Stimulated activated CD8-positive, alpha-beta memory T cell treated with anti-CD3 and anti-CD28 coated beads, Interleukin-4, amount 100 ng/mL, for 24 hours (primary cell): ENCODE measurements at places on chromosomes 2 and 18.

DNA sequence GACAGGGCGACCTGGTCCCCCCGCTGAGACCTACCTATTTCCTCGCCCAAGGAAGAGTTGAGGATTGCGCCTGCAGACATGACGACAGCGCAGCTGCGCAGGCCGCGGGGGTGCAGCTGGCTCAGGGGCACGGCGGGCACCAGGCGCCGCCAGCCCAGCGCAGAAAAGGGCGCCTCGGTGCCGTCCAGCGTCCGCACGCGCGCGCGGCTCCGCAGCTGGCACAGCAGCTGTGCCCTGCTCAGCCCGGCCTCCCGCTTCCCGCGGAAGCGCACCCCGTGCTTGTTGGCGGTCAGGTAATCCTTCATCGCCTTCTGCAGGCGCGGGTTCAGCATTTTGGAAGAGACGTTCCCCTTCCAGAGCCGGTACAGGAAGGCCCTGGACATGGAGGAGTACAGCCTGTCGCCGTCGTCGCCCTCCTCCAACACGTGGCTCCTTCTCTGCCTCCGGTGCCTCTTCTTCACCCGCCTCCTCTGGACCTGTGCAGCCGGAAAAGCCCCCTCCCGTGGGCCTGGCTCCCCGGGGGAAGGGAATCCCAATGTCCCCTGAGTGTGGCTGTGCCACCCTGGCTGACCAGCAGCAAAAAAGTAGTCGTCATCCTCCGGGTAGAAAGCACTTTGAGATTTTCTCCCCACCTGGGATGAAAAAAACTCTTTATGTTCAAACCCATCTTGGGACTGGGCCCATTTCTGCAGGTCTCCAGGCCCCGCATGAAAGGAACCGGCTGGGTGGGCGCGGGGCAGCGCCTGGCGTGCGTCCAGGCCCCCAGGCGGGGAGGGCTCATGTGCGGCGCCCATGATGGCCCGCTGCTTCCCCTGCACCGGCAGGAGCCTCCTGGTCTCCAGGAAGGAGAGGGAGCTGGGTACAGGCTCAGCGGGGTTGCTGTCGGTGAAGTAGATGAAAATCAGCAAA lies 42.7 kb downstream of the ST6GAL2 start:
- DNase-seq: no peak

DNA sequence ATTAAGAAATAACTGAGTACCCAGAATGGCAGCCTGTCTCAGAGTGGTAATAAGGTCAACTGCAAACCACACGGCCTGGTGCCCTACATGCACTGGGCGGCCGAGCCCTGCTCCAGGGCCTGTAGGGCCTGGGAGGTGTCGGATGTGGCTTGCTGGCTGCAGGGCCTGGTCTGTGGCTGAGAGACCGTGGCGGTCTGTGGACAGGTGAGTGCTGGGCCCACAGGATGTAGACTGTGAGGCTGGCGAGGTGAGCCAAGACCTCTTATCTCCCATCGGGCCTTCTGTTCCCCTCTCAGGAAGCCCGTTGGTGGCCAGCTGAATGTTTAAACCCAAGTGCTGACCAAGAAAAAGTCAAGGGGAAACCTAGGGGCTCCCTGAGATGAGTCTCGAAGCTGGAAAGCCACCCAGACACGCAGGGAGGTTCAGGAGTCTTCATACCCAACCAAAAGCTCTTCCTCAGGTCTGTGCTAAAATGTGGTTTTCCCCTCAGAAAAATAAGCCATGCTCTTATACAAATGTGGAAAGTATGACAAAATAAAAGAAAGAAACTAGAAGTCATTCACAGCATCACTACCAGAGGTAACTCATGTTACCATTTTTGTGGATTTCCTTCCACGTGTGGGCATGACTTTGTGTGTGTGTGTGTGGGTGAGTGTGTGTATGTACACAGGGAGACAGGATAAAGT lies 47.7 kb upstream of the CTDP1 start:
- DNase-seq: no peak

GRCh38 chr2:198587741-198588140 lies 783.3 kb downstream of the PLCL1 start:
- no peak for DNase-seq

- DNase-seq: no peak
Measured at GRCh38 chr2:74777161-74777900, 56.6 kb upstream of the HK2 start.

GRCh38 chr2:196655761-196656160 lies 16.2 kb downstream of the CCDC150 start:
- DNase-seq: no peak

- DNase-seq: no peak
Measured at GRCh38 chr2:32258242-32258641, 6.4 kb downstream of the NLRC4 start.

GRCh38 chr2:127179766-127180165 lies 40.3 kb downstream of the CYP27C1 start:
- DNase-seq: no peak

- no peak for DNase-seq
Measured at GRCh38 chr2:6957910-6958615, 40.9 kb downstream of the RNF144A start.

GRCh38 chr2:171316755-171317337 lies 116.9 kb downstream of the METTL8 start:
- no peak for DNase-seq

DNA sequence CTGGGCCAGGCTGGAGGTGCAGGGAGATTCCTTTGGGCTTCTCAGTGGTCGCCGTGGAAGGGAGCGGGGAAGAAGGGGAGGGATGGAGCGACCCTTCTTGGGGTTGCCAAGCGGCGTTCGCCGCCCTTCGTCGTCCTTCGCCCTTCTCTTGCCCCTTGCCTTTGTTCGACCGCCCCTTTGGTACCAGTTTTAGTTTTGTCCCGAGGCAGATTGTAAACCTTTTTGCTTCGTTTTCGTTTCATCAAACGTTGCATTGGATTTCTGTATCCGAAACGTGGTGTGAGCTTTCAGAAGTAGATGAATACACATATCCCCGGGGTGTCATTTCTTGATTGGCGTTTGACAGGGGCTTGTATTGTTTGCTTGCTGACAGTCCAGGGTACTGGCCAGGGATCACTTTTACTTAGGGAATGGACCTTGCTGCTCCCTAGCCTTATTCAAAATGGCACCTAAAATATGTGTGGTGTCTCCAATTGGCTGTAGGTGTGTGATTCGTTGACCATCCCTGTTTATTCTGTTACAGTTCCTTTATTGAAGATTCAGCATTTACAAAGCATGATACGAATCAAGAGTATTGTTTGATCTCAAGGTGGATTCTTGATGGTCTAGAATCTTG lies 788 bp downstream of the USP14 start:
- no peak for DNase-seq

- no peak for DNase-seq
Measured at GRCh38 chr18:77062518-77063003, 70.0 kb downstream of the MBP start.

DNA sequence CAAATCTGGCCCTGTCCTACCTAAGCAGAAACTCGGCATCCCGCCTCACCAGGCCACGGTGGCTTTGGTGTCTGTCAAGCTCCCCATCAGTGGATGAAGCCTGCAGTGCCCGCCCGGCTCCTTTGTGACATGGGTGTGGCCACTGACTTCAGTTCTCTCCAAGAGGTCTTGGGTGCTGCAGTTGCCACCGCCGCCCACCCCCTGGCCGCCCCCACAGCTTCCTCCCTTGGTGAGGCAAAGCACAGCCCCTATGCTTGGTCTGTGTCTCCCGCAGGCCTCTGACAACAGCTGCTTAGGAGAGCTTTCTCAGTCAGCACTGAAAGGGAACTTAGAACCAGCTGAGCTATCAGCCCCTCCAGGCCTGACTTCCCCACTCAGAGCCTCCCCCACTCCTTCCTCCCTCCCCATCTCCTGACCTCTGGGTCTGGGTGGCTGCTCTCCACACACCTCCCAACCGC lies 22.9 kb upstream of the GPR55 start:
- DNase-seq: no peak

DNA sequence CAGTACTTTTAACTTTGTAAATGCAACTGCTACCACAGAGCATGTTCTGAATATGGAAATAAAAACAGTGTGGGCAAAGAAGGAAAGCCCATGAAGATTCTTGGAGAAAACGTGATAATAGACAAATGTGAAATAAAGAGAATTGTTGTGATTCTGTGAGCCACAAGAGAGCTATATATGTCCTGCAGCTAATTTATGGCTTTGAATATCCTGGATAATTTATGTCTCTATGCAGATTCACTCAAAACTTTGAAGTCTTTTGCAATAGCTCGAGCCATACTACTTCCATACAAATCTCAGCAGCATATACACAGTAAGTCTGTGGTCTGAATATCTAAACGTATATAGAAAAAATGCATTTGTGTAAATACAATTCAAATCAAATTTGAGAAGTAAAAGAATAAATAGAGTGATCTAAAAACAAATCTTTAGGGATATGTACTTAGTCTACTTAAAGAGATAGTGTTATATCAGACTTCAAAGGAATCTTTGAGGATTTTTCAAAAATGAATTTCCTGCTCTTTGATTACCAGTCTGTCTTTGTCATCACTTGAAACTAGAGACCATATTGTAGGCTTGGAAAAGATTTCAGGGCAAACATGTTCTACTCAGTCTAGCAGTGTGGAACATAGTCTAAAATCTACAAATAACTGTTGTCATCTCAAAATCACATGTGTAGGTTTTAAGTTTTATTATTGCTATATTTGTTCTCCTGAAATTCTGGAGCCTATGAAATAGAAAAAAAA lies 107.1 kb downstream of the CSRNP3 start:
- DNase-seq: no peak

GRCh38 chr2:194260185-194260584 lies 1396.8 kb upstream of the SLC39A10 start:
- no peak for DNase-seq

DNA sequence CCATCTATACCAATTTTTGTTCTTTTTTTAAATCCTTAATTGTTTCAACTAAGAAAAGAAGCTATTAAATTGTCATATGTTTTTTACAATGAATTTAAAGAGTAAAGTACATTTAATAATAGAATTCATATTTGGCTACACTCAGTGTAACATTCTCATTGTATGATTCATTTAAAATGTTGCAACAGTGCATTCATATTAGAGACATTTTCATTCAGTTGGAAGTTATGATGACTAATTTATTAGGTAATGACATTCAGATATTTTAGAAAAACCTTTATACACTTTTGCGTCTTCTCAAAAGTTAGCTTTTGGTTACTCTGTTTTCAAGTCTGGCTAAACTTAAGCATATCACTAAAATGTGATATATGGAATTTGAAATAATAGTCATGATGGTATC lies 887.5 kb upstream of the NRXN1 start:
- DNase-seq: no peak
